ENCODE measurements at places on chromosomes 16 and 17.

DNA sequence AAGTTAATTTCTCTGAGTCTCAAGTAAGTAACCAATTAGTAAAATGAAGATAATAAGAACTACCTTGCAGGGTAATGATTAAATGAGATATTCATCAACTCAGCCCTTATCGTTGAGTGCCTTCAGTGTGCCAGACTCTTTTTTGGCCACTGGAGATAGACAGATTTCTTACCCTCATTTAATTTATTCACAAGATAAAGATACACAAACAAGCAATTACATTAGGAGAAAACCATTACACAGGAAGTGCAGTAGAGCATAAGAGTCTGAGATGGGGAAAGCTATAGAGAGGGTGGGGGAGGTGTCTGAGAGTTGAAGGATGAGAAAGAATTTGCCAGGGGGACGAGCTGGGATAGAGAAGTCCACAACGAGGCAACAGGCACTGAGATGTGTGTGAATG lies 72.5 kb upstream of the BCAR1 start:
- DNase-seq = no peak

DNA sequence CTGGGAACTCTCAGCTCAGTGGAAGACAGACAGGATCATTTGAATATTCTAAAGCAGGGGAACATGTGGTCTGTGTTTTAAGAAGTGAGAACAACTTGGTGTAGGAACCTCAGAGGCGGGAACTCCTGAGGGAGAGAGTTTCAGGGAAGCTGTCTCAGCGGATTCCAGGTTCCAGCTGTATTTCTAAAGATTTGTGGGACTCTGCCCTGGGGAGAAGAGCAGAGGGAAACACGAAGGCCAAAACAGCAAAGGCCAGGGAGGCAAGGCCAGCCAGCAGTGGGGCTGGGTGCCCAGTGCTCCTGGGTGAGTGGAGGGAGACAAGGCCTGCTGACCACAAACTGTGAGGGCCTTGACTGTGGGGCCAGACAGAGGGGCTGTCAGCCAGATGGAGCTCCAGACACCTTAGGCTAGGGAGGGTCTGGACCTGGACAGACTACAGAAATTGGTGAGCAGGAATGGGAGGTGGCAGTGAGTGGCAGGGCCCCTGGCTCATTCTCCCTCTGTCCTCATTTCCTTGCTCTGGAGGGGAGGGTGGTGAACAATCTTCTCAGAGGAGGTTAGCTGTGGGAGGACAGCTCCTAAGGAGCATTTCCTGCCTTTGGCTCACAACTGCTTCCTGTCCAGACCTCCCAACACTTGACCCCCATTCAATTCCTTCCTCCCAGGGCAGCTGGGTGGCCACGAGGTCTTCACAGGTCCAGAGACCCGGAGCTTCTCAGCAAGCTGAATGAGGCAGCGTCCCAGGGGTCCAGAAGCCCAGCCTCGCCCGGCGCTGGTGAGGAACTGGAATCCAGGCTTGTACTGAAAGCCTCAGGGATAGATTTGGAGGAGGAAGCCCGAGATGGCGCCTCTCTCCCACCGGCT lies 21.0 kb upstream of the FZD2 start:
- DNase-seq = no peak

DNA sequence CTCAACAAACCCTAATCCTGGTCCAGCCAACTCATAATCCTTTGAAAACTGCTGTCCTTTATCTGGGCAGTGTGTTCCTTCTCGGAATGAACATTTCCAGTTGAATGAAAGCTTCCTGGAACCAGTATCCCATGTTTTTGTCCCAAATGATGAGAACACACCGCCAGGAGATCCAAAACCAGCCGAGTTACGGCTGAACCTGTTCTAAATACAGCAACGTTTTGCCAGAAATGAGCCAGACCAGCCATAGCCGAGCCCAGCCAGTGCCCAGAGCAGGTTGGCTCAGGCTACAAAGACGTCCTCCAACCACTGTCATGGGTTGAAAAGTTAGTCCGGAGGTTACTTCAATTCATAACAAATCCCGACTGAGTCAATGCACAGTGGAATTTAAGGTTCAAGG lies 67.6 kb upstream of the FOXF1 start:
- no peak for DNase-seq

GRCh38 chr16:86566601-86566965 lies at the start of gene FOXC2:
TSS of gene FOXC2 (plus strand) at chr16:86566829. CDS start at chr16:86567336, 507 bp downstream.
- DNase-seq = peak; percentile 89

DNA sequence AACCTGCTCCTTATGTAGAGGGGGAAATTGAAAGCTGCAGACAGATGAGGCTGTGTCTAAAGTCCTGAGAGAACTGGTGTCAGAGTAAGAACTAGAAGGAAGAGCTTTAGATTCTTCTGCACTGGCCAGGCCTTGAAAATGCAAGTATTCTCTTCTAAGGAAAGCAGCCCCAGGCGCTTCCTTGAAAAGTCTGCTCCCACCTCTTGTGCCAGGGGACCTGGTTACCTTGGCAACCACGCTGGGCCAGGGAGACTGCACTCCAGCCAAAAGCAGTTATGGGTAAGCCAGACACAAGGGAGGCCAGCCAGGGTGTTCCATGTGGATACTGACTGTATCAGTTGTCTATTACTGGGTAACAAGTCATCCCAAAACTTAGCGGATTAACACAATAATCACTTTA lies 228.6 kb upstream of the SDK2 start:
- no peak for DNase-seq

DNA sequence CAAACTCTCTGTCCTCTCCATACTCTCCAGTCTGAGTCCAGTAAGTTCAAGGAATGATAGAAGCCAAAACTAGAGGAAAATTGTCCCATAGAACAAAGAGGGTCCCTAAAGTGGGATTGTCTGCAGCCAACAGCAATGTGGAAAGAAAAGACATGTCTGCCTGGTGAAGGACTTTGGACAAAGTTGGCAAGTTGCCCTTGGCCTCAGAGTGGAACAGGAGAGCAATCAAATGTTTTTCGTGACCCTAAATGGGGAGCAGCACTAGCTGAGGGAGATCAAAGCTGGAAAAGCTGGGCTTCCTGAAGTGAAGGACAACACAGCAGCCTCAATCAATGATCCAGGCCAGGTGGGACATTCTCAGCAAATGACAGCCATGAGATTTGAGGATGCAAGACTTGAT lies 183.5 kb downstream of the CHD9NB start:
- DNase-seq = no peak

DNA sequence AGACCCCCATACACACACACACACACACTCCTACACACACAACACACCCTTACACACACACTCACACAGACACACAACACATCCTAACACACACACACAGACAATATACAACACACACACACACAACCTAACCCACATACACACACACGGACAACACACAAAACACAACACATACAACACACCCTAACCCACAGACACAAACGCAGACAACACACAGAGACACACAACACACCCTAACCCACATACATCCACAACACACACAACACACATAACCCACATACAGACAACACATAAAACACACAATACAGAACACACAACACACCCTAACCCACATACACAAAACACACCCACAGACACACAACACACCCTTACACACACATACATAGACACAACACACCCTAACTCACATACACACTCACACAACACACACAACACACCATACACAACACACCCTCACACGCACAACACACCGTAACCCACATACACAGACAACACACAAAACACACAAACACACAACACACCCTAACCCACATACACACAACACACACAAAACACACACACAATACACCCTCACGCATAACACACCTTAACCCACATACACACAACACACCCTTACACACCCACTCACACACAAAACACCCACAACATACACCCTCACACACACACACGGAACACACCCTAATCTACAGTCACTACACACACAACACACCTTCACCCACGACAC lies 4.4 kb downstream of the ASGR1 start:
- DNase-seq = no peak

DNA sequence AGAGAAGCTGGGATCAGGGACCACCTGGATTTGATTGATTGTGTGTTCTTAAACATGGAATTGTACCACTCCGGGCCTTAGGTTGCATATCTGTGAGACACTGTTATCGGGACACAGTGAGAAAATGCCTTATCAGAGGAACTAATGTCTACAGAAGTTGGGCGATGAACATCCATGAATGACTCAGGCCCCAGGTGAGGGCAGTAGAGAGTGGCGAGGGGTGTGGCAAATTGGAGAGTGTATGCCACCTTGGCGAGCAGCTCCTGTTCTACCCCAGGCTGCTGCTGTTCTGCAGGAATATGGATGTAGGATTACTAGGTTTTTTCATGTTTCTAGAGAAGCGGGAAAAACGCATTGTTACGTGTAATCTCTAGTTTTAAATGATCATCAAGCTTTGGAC lies 38.8 kb downstream of the CLEC16A start:
- DNase-seq = no peak

DNA sequence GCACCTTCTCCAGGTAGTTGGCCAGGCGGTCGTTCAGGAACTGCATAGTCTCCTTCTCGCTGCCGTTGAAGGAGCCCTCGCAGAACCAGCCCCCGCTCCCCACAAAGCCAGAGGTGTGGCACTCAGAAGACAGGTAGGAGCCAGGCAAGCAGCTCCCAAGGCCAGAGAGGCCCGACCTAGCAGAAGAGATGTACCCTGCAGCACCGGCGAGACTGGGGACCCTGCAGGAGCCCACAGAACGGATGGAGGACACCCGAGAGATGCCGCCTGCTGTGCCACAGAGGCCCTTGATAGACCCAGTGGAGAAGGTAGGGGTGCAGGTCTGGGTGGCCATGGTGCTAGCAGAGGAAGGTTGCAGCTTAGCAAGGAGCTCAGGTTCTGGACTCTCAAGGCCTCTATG lies at the start of gene KRT36:
KRT36 (minus strand) TSS at position 380 of the 400 bp plus-strand sequence; CDS start at position 334, 46 bp downstream.
- DNase-seq = no peak

GRCh38 chr16:56354016-56354415 lies 71.3 kb downstream of the AMFR start:
- no peak for DNase-seq

GRCh38 chr17:28735242-28735722 lies 6.7 kb downstream of the NEK8 start:
- no peak for DNase-seq

DNA sequence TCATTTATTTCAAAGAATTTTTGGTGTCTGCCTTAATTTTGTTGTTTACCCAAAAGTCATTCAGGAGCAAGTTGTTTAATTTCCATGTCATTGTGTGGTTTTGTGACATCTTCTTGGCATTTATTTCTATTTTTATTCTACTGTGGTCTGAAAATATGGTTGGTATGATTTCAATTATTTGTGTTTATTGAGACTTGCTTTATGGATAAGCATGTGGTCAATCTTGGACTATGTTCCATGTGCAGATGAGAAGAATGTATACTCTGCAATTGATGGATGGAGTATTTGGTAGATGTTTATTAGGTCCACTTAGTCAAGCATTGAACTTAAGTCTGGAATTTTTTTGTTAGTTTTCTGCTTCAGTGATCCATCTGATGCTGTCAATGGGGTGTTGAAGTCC lies 383.0 kb downstream of the PMP22 start:
- DNase-seq = no peak

DNA sequence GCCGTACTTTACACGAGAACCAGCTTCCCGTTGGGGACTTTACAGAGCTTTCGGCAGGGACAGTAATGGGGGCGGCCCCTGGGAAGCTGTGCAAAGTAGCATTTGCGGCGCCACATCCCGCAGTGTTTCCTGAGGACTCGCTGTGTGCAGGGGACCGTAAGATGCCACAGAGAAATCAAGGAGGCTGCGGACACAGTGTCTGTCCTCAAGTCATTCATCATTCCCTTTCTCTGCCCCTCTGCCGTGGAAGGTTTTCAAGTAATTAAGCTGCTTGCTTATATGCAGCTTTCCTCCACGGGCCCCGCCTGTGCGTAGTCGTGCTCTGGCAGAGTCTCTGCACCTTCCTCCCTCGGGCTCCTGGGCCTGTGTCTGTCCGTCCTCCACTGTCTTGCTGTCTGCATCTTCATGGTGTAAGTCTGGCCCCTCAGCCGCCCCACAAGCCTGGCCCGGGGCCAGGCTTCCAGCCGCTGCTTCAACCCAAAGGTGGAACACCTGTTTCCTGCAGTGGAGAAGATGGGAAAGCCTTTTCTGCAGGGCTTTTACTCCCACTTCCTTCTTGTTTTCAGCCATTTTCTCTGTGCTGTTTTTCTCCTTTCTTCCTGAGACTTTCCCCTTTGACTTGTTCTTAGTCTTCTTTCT lies 216.9 kb upstream of the CHMP6 start:
- no peak for DNase-seq

- no peak for DNase-seq
These were observed 39.4 kb downstream of the SYCE1L start for GRCh38 chr16:77238593-77238992.

DNA sequence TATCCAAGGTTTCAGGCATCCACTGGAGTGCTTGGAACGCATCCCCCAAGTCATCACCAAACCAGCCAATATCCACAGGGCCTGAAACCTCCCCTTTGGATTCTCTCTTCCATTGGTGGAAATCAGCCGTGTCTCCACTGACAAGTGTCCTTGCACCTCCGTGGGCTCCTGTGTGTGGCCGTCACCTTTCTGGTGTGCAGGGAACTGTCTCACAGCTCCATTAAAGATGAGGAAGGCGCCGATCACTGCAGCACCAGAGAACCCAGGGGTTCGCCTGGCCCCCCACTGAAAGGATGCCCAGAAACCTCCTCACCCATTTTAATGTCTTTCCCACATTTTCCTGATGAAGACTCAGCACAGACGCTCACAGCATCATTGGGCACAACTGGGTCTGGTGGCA lies 17.8 kb upstream of the METRNL start:
- DNase-seq = no peak

DNA sequence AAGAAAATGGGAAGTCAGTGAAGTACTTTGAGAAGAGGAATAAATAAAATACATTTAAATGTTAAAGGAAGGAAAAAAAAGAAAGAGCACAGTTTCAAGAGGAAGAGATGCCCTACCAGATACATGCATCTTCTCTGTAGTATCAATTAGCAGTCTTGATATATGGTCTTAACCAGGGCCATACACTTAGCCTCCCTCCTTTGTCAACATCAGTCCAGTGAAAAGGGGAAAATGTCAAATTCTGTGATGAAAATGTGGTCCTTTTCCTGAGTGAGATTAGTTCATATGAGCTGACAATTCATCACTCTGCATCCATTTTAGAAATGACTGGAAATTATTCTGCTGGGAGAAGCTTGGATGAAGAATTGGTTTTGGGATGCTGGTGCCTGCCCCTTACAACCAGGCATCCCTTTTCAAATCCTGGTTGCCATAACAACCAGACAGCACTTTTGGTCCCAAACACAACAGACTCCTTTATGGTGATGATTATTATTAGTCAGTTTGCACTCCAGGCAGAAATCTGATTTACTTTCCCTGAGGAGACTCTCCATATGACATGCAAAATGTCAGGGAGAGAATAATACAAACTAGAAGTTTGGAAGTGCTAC lies 933.6 kb upstream of the CDH8 start:
- no peak for DNase-seq

DNA sequence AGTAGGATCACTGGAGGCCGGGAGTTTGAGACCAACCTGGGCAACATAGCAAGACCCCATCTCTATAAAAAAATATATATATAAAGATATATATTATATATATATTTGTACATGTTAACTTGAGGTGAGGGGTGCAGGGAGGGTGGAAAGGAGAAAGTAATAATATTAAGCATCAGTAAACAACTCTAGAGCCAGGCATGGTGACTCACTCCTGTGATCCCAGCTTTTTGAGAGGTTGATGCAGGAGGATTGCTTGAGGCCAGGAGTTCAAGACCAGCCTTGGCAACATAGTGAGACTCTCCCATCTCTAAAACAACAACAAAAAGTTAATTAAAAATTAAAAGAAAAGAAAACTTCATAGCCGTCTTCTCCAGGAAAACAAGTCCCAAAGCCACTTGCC lies 61.7 kb upstream of the SMURF2 start:
- DNase-seq = no peak

Measured in RWPE1 (cell line).